ENCODE measurements at places on chromosomes 12 and 14.

DNA sequence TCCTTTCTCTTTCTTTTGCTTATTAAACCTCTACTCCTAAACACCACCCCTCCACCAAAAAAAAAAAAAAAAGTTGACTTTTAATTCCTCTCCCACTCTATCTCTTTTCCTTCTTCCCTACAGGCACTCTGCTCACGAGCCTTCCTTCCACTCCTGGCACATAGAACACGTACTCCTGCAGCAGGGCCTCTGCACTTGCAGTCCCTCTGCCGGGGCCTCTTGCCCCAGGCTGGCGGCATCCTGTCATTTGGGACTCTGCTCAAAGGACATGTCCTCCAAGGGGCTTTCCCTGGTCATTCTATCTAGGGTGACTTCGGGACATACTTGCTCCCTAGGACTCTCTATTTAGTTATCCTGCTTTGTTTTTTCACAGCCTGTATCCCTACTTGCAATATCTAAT lies 7.7 kb downstream of the FOS start:
- DNase-seq: no peak

GRCh38 chr12:122988612-122989212 lies 8.2 kb downstream of the ARL6IP4 start:
- no peak for DNase-seq

GRCh38 chr14:47500369-47500768 lies 175.0 kb downstream of the MDGA2 start:
- DNase-seq: no peak

- DNase-seq: no peak
These were observed 40.9 kb upstream of the SMUG1 start for GRCh38 chr12:54229624-54230212.

DNA sequence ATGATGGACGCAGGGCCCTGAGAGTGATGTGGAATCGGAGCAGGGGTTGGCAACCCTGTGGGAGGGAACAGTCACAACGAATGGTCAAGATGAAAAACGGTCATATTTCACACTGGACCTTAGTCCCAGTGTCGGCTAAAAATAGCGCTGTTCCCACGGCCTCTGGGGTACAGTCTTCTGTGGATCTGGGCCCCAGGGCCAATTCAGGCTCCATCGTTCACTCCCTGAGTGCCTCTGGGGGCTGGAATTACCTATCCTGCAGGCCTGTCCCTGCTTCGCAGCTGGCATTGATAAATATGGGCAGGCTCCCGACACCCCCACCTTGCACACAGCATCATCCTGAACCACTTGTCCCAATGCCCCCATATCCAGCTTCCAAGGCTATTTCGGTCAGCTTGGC lies 18.6 kb downstream of the GSC start:
- no peak for DNase-seq

Measured in stimulated activated CD8-positive, alpha-beta memory T cell treated with anti-CD3 and anti-CD28 coated beads, Interleukin-15, amount 100 ng/mL, for 48 hours (primary cell).